Stimulated activated CD4-positive, alpha-beta T cell treated with anti-CD3 and anti-CD28 coated beads, Interleukin-1b, Interleukin-23, amount 100 ng/mL, for 1 hour (primary cell): ENCODE measurements at places on chromosomes 3 and 15.

- no peak for DNase-seq
Observed at GRCh38 chr3:190722181-190722905, 140.2 kb downstream of the GMNC start.

- peak; percentile 50 for DNase-seq
Observed at GRCh38 chr3:184543843-184544512, 17.6 kb upstream of the EPHB3 start.

DNA sequence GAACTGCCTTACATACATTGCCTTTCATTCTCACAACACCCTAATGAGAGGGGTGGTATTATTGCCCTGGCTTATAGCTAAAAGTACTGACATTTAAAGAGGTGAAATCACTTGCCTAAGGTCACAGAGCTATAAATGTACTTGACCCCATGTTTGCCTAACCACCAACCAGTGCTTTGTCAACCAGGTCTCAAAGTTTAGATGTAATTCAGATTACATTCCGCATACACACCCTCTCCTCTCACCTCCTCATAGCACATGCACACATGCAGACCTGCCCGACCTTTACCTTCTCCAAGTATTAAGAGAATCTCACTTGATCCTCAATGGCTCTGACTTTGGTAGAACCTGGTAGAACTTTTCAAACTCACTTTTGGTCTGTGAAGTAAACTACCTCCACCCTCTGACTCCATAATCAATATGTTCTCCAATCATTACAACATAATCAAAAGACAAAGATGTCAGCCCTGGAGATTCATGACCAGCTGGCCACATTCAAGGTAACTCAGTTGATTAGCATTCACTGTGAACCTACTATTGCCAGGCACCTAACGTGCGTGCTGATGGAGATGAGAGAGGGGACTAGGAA, 63.2 kb upstream of the HES1 start:
- DNase-seq = no peak

- no peak for DNase-seq
Observed at GRCh38 chr3:159536876-159537275, 451.8 kb upstream of the IL12A start.

- no peak for DNase-seq
Observed at GRCh38 chr15:60801395-60801794, 322.5 kb upstream of the ICE2 start.

- no peak for DNase-seq
Observed at GRCh38 chr3:31620656-31621055, 87.9 kb downstream of the STT3B start.

- DNase-seq = no peak
Observed at GRCh38 chr3:30777426-30778113, 116.9 kb downstream of the GADL1 start.

- no peak for DNase-seq
Observed at GRCh38 chr15:70704166-70704565, 59.2 kb downstream of the UACA start.
